Activated gamma-delta T cell treated with Interleukin-2 at 50 U/mL for 16 hours (primary cell): ENCODE measurements at places on chromosomes 1 and 21.

- DNase-seq = no peak
Measured at GRCh38 chr1:30451532-30452125, 271.8 kb downstream of the MATN1 start.

DNA sequence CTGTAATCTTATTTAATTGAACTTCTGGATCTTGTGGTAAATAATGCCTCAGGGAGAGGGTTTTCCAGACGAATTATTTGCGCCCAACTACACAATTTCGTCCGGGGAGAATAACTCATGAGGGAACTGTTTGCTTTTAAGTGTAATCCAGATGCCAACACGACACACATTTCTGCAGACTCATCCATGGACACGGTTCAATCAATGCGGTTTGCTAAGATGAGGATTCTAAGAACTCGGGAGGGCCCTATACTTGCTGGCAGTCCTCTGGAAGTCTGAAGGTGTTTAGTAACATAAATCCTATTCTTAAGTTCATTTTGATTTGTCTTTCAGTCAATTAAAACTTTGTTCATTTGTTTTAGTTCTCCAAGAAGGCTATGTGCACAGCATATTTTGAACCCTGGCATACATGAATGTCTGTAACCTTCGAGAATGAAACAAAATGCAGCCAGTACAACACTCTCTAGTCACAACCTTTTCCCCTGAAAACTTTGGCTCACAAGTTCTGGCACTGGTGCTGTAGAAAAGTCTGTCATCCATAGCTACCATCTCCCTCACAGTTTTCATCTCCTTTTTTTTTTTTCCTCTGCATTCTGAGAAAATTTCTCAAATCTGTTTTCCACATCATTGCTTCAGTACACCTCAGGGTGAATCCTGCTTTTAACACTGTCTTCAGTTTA, 38.8 kb downstream of the DIPK1A start:
- no peak for DNase-seq

- no peak for DNase-seq
Measured at GRCh38 chr1:73161418-73161817, 879.1 kb upstream of the NEGR1 start.

- no peak for DNase-seq
Measured at GRCh38 chr21:29540289-29540688, 241.6 kb downstream of the BACH1 start.

DNA sequence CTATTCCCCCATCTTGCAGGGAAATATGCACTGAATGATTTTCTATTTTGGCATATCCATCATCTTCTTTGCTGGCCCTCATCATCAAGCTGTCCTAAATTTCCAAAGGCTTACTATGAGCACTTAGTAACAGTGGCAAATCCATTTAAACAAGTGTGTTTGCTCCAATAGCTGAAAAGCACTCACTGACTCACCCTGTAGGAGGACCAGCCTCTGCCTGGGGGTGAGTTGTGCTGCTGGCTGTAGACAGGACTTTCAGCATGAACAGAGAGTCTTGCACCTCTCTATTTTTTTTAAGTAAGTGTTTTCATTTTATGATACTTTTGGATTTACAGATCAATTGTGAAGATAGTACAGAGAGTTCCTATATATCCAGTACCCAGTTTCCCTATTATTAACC, 97.3 kb downstream of the SLC35F3 start:
- no peak for DNase-seq

- DNase-seq = no peak
Measured at GRCh38 chr21:31552826-31553225, 106.7 kb upstream of the SOD1 start.

DNA sequence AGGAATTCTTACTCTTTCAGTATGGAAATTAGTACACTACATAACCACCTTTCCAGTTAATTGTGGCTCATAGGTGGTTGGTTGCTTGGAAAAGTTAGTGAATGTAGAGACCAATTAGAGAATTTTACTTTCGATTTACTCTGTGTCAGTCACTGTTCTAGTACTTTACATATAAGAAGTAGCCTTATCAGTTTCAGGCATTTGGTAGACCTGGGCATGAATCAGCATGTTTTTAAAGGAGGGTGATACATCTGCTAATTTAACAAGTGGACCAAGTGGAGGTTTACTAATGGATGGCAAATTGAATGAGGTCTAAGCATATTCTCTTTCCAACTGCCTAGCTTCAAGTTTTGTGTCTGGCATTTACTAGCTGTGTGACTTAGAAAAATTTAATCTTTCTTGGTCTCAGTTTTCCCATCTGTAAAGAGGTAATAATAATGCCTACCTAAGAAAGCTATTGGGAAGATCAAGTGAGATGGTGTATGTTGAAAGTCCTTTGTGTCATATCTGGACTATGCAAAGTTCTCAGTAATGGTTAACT, 1158.6 kb downstream of the PLA2G4A start:
- no peak for DNase-seq

GRCh38 chr1:115782571-115783281, 14.2 kb upstream of the CASQ2 start:
- DNase-seq = no peak

GRCh38 chr1:221728037-221728505, 13.8 kb downstream of the DUSP10 start:
- no peak for DNase-seq

- no peak for DNase-seq
Measured at GRCh38 chr1:64669098-64669675, 75.7 kb upstream of the RAVER2 start.

DNA sequence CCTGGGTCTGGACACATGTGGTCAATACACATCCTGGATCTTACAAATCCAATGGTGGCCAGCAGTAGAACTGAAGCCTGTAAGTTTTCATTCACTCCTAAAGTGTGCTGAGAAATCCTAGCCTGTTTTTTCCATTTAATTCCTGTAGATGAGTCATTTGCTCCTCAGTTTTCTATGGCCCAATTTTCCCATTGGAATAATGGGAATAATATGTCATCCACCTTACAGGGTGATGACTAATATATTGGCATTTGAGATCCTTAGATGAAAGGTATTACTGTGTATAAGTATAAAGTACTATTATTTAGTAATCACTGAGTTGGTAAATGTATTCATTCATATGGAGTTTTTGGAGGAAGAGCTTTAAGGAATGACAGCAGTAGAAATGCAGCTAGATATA, 89.7 kb upstream of the ADAR start:
- no peak for DNase-seq

- peak; percentile 14 for DNase-seq
Measured at GRCh38 chr21:42830456-42831455, 48.6 kb downstream of the WDR4 start.

GRCh38 chr1:205003358-205004131, 39.5 kb upstream of the CNTN2 start:
- DNase-seq = no peak

DNA sequence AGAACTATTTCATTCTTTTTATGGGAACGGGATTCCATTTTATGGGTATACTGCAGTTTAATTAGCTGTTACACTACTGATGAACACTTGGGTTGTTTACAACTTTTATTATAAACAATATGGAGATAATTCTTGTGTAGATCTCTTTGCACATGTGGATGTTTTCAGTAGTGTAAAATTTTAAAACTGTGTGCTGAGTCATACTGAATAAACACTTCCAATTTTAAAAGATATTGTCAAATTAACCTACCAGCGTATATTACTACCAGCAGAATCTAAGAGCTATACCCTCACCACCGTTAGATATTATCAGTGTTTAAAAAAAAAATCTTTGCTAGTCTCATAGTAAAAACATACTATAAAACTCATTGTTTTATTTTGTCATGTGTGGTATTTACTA, 106.1 kb downstream of the CC2D1B start:
- no peak for DNase-seq

GRCh38 chr1:27885621-27886352, 13.4 kb downstream of the THEMIS2 start:
- DNase-seq = no peak

DNA sequence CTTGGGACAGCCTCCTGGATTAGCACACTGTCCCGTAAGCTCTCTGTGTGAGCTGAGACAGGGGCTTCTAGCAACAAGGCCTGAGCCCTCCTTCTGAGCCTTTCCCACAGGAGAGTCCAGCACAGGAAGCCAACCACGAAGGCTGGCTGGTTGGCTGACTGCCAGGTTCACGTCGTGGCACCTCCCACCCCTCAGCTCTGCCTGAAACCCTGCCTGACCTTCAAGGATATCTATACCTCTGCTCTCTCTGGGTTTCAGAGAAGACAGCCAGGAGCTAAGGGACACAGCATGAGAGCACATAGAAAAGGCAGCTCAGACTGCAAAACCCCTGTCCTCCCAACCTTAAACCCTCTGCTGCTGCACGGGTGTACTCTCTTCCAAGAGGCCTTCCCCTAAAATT, 13.9 kb downstream of the DLGAP3 start:
- no peak for DNase-seq

DNA sequence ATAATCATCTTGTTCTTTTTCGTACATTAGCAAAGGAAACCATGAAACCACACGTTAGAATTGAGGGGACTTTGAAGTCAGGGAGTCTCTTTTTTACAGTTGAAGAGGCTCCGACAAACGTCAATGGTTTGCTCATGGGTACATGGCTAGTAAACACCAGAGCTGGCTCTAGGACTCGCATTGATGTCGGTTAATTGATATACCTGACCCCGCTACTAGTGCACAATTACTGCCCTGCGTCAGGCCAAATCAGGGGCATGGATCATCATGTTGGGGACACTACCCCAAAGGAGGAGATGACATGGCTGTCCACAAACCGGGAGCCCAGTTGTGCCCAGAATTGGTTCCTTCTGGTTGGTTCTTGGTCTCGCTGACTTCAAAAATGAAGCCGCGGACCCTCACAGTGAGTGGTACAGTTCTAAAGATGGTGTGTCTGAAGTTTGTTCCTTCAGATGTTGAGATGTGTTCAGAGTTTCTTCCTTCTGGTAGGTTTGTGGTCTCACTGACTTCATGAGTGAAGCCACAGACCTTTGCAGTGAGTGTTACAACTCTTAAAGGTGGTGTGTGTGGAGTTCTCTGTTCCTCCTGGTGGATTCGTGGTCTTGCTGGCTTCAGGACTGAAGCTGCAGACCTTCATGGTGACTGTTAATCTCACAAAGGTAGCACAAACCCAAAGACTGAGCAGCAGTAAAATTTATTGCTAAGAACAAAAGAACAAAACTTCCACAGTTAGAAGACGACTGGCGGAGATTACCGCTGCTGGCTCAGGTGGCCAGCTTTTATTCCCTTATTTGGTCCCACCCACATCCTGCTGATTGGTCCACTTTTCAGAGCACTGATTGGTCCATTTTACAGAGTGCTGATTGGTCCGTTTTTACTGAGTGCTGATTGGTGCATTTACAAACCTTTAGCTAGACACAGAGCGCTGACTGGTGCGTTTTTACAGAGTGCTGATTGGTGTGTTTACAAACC, 126.9 kb upstream of the ERRFI1 start:
- peak; percentile 44 for DNase-seq

DNA sequence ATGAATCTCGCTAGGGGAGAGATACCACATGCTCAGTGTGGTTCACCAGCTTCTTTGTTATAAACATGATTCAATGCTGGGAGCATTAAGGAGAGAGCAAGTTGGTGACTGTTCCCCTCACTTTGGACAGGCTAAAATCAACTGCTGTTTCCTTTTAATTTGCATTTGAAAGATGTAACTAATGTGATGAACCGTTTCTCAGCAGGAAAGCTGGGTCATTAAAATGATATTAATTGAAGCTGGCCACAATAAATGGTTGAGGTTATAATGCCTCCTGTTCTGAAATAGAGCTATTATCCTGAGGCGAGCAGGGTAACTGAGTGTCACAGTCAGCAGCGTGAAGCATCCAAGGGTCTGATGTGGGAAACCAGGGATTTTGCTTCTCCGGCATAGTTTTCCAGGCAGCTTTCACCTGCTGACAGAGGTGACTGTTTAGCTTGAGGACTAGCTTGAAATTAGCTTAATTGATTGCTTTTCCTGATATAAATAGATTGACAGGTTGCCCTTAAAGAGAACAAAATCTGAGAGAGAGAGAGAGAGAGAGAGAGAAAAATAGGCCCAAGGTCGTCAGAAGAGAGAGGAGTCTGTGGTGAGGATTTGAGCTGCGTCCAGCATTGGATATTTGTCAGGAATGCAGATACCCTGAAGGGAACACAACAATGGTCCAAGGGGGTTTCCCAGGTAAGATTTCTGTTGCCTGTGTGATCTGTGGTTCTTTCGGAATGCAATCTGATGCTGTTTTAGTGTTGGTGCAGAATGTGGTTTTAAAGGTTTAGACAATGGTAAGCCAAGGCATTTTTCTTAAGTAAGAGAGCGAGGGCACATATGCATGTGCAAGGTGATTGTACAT, 209.7 kb downstream of the PATJ start:
- no peak for DNase-seq

GRCh38 chr1:76144247-76144646, 69.7 kb downstream of the ST6GALNAC3 start:
- no peak for DNase-seq

GRCh38 chr21:38282921-38283320, 26.1 kb downstream of the KCNJ15 start:
- no peak for DNase-seq

- no peak for DNase-seq
Measured at GRCh38 chr1:159960721-159961381, 6.8 kb upstream of the SLAMF9 start.

- no peak for DNase-seq
Measured at GRCh38 chr1:109482242-109482641, 1.5 kb upstream of the ATXN7L2 start.

DNA sequence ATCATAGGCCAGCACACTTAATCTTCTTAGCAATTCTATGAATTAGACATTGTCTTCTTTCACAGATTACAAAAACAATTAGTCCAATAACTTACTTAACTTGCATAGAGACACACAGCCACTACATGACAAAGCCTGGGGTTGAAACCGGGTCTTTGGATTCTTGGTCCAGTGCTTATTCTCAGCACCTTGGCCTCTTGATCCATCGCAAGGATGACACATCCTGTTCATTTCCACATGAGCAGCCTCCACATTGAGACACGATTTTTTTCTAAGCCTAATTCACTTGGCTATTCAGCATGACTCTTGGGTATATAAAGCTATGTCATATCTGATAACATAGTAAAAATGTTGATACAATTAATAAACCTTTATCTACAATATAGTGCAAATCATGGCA, 221.0 kb upstream of the FOXD3 start:
- no peak for DNase-seq

GRCh38 chr1:184152434-184152898, 100.9 kb downstream of the TSEN15 start:
- no peak for DNase-seq

GRCh38 chr1:102967786-102968185, 140.5 kb downstream of the COL11A1 start:
- no peak for DNase-seq

- DNase-seq = no peak
Measured at GRCh38 chr1:235136111-235136510, 7.5 kb upstream of the TOMM20 start.

GRCh38 chr1:18976096-18976495, 19.6 kb upstream of the IFFO2 start:
- no peak for DNase-seq

GRCh38 chr1:58157256-58157655, 389.3 kb downstream of the OMA1 start:
- no peak for DNase-seq

GRCh38 chr1:17826165-17826488, 71.0 kb downstream of the ACTL8 start:
- no peak for DNase-seq

- no peak for DNase-seq
Measured at GRCh38 chr1:8746554-8746953, 70.9 kb downstream of the RERE start.
